ENCODE measurements at places on chromosomes 12 and 14.

GRCh38 chr12:9169979-9170634, 38.1 kb downstream of the PZP start:
- no peaks in the 10 kb centered on the region for H3K36me3 ChIP-seq
- no peaks in the 10 kb centered on the region for H3K27me3 ChIP-seq
- no peak overlapping the region for H3K4me3 ChIP-seq
- DNase-seq, result no peak

DNA sequence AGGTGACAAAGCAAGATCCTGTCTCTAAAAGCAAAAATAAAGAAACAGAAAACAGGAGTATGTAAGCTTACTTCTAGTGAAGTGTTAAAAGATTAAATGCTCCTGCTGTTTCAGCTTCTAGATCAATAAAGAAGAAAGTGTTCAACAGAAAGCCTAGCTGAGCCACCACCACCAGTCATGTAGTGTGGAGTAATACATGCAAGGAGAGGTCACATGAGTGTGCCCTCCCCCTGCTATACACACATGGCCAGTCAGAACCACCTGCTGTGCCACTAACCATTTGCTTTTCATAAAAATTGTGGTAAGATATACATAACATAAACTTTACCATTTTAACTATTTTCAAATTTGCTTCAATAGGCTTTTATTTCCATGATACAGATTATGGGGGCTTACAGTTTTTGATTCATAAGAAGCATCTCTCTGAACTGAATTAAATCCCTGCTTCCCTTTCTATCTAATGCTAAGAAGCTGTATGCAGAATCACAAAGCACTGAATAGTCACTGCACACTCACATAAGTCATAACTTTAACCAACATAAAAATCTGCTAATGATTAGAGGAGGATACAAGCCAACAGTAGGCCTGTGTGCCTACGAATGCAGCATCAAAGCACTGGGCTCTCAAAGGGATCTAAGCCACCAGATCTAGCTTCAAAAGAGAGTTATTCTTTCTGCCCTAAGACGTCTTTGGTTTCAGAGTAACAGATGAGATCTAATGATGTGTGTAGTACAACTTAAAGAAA, 515.5 kb downstream of the C12orf50 start:
- no peak overlapping the region for H3K27ac ChIP-seq
- no peaks in the 10 kb centered on the region for H3K4me1 ChIP-seq
- no peaks in the 10 kb centered on the region for H3K27me3 ChIP-seq
- no peaks in the 10 kb centered on the region for H3K36me3 ChIP-seq
- no peak overlapping the region for H3K4me3 ChIP-seq

DNA sequence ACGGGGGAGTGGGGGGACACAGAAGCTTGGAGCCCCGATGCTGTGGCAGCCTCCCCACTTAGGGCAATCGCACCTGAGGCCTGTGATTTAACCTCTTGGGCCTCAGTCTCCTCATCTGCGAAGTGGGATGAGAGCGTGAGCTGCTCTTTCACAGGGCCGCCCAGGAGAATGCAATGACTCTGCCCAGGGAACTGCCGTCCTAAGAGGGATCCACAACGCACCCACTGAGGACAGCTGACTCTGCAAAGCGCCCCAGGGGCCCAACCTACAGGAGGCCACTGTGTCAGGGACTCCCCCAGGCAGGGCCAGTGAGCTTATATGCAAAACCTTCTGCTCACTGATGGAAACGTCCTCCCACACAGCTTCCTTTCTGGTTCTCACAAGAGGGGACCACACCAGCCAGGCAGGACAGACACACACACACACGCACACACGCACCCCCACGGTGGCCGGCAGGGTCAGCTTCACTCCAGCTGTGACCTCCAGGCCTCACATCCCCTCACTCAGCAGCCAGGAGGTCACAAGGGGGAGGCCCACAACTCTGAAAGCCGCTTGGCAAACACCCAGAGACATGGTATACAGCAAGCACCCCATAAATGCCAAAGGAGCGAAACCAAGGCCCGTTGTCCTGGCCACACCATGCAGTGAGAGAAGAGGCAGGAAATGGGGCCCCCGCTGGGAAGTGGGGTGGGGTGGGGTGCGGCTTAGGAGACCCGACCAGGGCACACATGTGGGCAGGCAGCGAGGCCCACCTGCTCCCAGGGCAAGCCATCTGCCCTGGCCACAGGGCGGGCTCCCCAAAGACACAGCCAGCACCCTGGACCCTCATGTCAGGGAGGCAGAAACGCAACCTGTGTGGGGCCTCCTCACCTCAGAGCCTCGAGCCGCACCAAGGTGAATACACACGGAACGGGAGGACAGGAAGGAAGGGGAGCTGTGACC, 73.3 kb downstream of the NCOR2 start:
- no peak overlapping the region for H3K27ac ChIP-seq
- peaks cover 11% of the 10 kb centered on the region for H3K4me1 ChIP-seq
- no peak for DNase-seq
- no peak overlapping the region for H3K4me3 ChIP-seq
- no peaks in the 10 kb centered on the region for H3K27me3 ChIP-seq
- H3K36me3 ChIP-seq, result peaks cover 3% of the 10 kb centered on the region

DNA sequence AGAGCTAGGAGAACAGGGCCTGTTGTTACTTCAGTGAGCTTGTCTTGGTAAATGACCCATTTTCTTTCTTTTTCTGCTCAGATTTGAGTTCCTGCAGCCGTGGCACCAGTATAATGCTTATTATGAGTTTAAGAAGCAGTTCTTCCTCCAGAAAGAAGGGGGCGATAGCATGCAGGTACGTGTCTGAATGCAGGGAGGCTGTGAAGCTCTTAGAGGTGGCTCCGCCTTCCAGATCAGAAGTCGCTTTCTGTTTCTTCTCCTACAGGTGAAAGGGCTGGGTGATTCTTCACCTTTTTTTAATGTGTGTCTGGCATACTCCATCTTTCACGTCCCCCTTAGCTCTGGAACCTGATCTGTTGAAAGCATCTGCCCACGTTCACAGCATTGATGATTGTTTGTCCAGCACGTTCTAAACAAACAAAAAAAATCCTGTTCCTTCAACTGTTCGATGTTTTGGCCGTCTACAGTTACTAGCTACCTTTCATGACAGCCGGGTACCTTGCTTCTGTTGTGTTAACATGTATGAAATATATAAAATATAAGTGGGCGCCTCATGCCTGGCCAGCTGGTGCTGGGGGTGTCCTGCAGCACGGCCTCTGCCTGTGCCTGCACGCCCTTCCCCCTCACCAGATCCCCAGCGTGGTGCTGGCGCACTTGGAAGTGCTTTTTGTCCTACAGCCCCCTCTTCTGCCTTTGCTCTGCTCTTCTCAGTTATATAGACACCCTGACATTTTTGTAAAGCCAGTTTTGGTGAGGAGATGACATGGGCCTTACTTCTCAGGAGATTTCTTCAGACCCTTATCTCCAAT, 44.6 kb downstream of the SFSWAP start:
- no peak overlapping the region for H3K4me3 ChIP-seq
- no peak overlapping the region for H3K27ac ChIP-seq
- no peaks in the 10 kb centered on the region for H3K27me3 ChIP-seq
- DNase-seq, result no peak

DNA sequence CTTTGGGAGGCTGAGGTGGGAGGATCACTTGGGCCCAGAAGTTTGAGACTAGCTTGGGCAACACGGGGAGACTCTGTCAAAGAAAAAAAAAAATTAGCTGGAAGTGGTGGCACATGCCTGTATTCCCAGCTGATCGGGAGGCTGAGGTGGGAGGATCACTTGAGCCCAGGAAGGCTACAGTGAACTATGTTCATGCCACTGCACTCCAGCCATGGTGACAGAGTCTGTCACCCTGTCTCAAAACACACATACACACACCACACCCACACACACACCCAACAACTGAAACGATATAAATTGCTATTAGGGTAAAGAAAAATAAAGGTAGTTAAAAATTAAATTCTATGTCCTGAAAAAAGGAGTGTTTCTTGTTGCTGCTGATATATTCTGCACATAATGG, 7.9 kb downstream of the PPP1R12A start:
- H3K4me3 ChIP-seq, result no peak overlapping the region
- H3K27ac ChIP-seq, result no peak overlapping the region
- H3K27me3 ChIP-seq, result no peaks in the 10 kb centered on the region
